ENCODE measurements at places on chromosomes 4 and X.

GRCh38 chrX:68041110-68041509 lies 392.2 kb downstream of the OPHN1 start:
- no peak overlapping the region for H3K27ac ChIP-seq
- no peaks in the 10 kb centered on the region for H3K27me3 ChIP-seq
- no peaks in the 10 kb centered on the region for H3K36me3 ChIP-seq
- DNase-seq: no peak

GRCh38 chrX:22025751-22026150 lies 6.4 kb upstream of the PHEX start:
- peaks cover 4% of the 10 kb centered on the region for H3K36me3 ChIP-seq
- DNase-seq: no peak
- H3K4me3 ChIP-seq: no peak overlapping the region

DNA sequence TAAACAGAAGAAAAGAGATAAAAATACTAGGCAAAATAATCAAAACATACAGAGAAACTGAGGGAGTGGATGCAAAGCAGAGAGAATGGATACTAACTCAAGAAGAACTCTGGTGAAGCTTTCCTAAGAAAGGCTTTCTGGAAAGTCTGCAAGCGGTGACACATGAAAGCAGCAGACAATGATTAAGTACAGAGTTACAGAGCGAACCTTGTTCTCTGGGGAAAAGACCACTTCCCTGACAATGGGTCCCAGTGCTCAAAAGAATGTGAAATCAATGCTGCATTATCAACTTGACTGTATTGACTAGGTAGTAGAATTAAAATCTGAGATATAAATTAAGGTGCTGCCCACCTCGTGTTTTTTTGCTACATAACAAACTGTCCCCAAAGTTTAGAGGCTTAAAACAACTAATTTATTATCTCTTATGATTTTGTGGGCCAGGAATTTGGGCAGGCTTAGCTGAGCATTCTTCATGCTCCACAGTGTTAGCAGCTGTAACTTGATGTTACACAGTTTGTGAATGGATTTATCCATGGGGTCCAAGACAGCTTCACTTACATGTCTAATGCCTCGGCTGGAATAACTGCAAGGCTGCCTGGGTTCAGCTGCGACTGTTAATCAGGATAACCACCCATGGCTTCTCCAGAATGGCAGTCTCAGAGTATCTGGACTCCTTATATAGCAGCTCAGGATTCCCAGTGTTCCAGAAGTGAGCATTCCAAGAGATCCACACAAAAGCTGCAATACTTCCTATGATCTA lies 106.9 kb upstream of the INPP4B start:
- no peaks in the 10 kb centered on the region for H3K27me3 ChIP-seq
- H3K36me3 ChIP-seq: peaks cover 4% of the 10 kb centered on the region
- no peak for DNase-seq
- no peak overlapping the region for H3K27ac ChIP-seq
- H3K4me3 ChIP-seq: no peak overlapping the region

DNA sequence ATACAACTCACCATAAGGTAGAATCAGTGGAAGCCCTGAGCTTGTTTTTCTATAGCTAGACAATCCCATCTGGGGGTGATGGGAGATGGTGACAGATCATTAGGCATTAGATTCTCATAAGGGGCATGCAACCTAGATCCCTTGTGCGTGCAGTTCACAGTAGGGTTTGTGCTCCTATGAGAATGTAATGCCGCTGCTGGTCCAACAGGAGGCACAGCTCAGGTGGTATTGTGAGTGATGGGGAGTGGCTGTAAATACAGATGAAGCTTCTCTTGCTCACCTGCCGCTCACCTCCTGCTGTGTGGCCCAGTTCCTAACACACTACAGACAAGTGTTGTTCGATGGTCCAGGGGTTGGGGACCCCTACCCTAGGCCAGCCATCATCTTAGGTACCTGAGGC lies 5.9 kb upstream of the GATB start:
- peaks cover 30% of the 10 kb centered on the region for H3K27me3 ChIP-seq
- DNase-seq: no peak
- H3K4me3 ChIP-seq: no peak overlapping the region

GRCh38 chr4:153497091-153497531 lies 31.0 kb downstream of the TMEM131L start:
- no peak overlapping the region for H3K4me3 ChIP-seq
- no peak overlapping the region for H3K27ac ChIP-seq
- H3K27me3 ChIP-seq: no peaks in the 10 kb centered on the region
- peaks cover 20% of the 10 kb centered on the region for H3K4me1 ChIP-seq
- no peak for DNase-seq

DNA sequence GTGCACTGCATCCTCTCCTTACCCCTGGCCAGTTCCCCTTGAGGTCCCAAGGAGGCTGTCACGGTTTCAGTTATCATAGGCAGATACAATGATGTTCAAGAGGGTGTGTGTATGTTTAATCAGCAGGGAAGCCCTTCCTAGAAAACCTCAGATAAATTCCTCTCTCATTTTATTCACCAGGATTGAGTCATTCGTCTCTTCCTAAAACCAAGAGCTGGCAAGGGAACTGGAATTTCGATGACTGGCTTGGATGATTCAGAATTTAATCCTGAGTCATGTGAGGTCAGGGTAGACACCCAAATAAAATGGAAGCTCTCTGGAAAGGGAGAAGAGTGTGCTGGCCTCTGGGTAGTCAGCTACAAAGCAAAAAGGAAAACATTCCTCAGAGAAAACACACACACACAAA lies 106.2 kb upstream of the RAPGEF2 start:
- H3K36me3 ChIP-seq: no peaks in the 10 kb centered on the region
- no peak overlapping the region for H3K27ac ChIP-seq
- H3K4me3 ChIP-seq: no peak overlapping the region
- no peaks in the 10 kb centered on the region for H3K27me3 ChIP-seq
- DNase-seq: no peak

- no peaks in the 10 kb centered on the region for H3K36me3 ChIP-seq
- no peaks in the 10 kb centered on the region for H3K27me3 ChIP-seq
- no peak overlapping the region for H3K4me3 ChIP-seq
- H3K4me1 ChIP-seq: peaks cover 11% of the 10 kb centered on the region
Measured at GRCh38 chrX:105723966-105724735, 98.2 kb upstream of the NRK start.

DNA sequence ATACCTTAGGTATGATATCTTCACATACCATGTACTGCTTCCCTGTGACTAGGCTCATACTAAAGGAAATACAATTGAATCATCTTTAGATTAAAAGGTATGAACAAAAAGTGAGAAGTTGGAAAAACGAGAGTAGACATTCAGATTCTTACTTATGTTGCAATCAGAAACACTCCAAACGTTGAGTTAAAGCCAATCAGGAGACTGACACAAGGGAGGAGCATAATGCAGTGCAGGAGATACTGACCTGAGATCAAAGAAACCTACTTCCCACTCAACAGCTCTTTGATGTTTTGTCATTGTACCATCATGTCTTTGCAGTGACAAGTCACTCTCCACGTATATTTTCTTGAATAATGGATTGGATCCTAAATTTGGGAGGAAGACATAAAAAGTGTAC lies 8.9 kb upstream of the PCDH18 start:
- H3K4me1 ChIP-seq: peaks cover 36% of the 10 kb centered on the region
- no peaks in the 10 kb centered on the region for H3K27me3 ChIP-seq
- peak overlapping the region; percentile 83 for H3K27ac ChIP-seq
- no peak for DNase-seq
- H3K36me3 ChIP-seq: no peaks in the 10 kb centered on the region

- H3K27ac ChIP-seq: no peak overlapping the region
- no peak overlapping the region for H3K4me3 ChIP-seq
- no peak for DNase-seq
Measured at GRCh38 chr4:184238072-184238745, 20.5 kb upstream of the ENPP6 start.

DNA sequence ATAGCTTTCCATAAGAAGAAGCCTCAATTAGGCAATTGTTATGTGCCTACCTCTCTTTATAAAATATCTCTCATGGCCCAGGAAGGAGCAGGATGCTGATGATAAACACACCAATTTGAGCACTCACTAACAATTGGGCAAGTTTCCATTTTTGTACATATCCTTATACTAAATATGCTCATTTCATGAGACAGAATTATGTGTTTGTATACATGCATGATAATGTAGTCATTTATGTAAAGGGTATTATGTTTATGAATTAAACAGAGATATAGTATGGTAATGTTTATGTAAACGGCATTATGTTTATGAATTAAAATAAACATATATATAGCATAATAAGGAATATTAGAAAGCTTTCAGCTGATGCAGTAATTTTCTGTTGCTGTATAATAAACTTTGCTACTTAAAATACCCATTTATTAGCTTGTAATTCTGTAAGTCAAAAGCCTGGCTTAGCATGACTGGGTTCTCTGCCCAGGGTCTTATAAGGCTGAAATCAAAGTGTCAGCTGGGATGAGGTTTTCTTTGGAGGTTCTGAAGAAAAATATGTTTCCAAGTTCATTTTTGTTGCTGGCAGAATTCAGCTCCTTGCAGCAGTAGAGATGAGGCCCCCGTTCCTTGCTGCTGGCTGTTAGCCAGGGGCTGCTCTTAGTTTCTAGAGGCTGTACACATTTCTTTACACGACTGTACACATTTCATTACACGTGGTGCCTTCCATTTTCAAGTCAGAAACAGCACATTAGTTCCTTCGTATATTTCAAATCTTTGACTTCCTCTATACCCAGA lies 89.0 kb downstream of the GLRA2 start:
- no peak for DNase-seq
- no peak overlapping the region for H3K27ac ChIP-seq
- H3K4me3 ChIP-seq: no peak overlapping the region
- peaks cover 3% of the 10 kb centered on the region for H3K4me1 ChIP-seq

- peak overlapping the region; percentile 31 for H3K27ac ChIP-seq
- DNase-seq: no peak
- H3K36me3 ChIP-seq: peaks cover 8% of the 10 kb centered on the region
- H3K4me1 ChIP-seq: peaks cover 32% of the 10 kb centered on the region
- peak overlapping the region; percentile 6 for H3K4me3 ChIP-seq
- no peaks in the 10 kb centered on the region for H3K27me3 ChIP-seq
Measured at GRCh38 chrX:130083107-130083490, 27.2 kb downstream of the ELF4 start.

- no peak overlapping the region for H3K27ac ChIP-seq
- no peak overlapping the region for H3K4me3 ChIP-seq
- no peak for DNase-seq
- no peaks in the 10 kb centered on the region for H3K27me3 ChIP-seq
Measured at GRCh38 chrX:44621078-44621477, 78.4 kb upstream of the FUNDC1 start.

GRCh38 chr4:79185526-79186045 lies 140.3 kb downstream of the NAA11 start:
- H3K4me3 ChIP-seq: no peak overlapping the region
- H3K36me3 ChIP-seq: no peaks in the 10 kb centered on the region
- H3K27me3 ChIP-seq: no peaks in the 10 kb centered on the region

DNA sequence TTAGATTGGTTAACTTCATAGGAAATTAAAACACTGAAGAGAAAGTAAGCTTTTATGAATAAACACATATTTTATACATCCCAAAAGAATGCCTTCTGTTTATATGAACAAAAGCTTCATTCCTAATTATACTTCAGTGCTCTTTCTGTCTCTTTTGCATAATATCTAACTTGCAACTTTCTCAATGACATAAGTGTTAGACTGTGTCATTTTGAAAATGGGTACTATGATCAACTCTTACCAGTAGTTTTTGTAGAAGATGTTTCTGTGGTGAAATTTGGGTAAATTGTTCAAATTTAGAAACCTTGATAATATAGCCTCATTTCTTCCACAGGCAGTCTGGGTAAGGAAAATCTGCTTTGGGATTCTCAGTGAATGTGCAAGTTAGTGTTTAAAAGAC lies 991.4 kb downstream of the CCSER1 start:
- peaks cover 6% of the 10 kb centered on the region for H3K4me1 ChIP-seq
- DNase-seq: no peak
- H3K27ac ChIP-seq: no peak overlapping the region
- no peaks in the 10 kb centered on the region for H3K36me3 ChIP-seq

- H3K36me3 ChIP-seq: peaks cover 37% of the 10 kb centered on the region
- peaks cover 10% of the 10 kb centered on the region for H3K4me1 ChIP-seq
- H3K27me3 ChIP-seq: no peaks in the 10 kb centered on the region
- DNase-seq: no peak
Measured at GRCh38 chr4:185351691-185352090, 44.0 kb downstream of the LRP2BP start.

DNA sequence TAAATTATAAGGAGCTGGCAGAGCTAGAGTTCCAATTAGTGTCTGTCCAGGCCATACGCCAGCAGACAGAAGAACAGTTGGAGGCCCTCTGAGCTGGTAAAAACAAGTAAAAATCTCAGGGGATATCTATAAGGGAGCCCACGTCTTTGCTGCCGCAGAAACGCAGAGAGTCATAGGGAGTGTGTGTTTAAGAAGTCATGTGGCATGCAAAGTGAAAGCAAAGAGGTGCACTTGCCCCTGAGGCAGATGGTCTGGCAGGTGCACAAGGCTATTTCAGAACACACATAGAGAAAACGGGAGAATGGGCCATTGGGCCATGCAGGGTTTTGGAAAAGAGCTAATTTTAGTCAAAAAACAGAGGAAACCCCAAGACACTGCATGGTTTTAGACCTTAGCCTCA lies 92.7 kb downstream of the NAP1L3 start:
- no peak for DNase-seq
- no peaks in the 10 kb centered on the region for H3K27me3 ChIP-seq
- no peak overlapping the region for H3K27ac ChIP-seq
- H3K4me3 ChIP-seq: no peak overlapping the region
- no peaks in the 10 kb centered on the region for H3K36me3 ChIP-seq
- no peaks in the 10 kb centered on the region for H3K4me1 ChIP-seq

GRCh38 chrX:19987856-19988255 lies 3.0 kb downstream of the BCLAF3 start:
- H3K4me1 ChIP-seq: peaks cover 4% of the 10 kb centered on the region
- DNase-seq: no peak
- H3K4me3 ChIP-seq: no peak overlapping the region
- H3K36me3 ChIP-seq: peaks cover 7% of the 10 kb centered on the region

DNA sequence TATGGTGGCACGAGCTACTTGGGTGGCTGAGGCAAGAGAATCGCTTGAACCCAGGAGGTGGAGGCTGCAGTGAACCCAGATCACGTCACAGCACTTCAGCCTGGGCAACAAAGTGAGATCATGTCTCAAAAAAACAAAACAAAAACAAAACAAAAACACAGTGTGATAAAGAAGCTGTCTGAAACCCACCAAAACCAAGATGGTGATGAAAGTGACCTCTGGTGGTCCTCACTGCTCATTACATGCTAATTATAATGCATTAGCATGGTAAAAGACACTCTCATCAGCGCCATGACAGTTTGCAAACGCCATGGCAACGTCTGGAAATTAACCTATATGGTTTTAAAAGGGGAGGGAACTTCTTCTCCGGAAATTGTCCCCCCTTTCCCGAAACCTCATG lies 29.4 kb upstream of the OPHN1 start:
- DNase-seq: no peak
- H3K27ac ChIP-seq: no peak overlapping the region
- H3K27me3 ChIP-seq: no peaks in the 10 kb centered on the region
- no peaks in the 10 kb centered on the region for H3K36me3 ChIP-seq
- no peak overlapping the region for H3K4me3 ChIP-seq
- H3K4me1 ChIP-seq: no peaks in the 10 kb centered on the region

DNA sequence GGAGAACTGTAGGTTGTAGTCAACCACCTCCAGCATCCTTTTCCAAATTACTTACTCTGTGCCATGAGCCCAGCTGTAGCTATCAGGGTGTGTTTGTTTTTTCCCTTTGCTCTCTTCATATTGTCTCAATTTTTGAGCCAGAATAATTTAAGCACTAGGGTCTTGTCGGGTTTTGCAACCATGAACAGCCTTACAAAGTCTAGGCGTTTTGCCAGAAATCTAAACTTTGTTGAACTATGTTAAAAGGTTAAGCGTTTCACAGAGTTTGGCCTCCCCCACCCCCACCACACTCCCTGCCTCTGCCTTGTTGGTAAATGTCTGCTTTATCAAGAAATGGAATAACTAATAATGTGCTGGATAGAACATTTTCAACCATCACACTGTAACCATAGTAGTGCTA lies 190.6 kb upstream of the TTC29 start:
- H3K36me3 ChIP-seq: peaks cover 2% of the 10 kb centered on the region
- no peaks in the 10 kb centered on the region for H3K27me3 ChIP-seq
- peak overlapping the region; percentile 73 for H3K27ac ChIP-seq
- H3K4me1 ChIP-seq: peaks cover 43% of the 10 kb centered on the region
- no peak for DNase-seq
- no peak overlapping the region for H3K4me3 ChIP-seq
